NCI-H226 (cell line): ENCODE measurements at places on chromosomes 3 and 15.

DNA sequence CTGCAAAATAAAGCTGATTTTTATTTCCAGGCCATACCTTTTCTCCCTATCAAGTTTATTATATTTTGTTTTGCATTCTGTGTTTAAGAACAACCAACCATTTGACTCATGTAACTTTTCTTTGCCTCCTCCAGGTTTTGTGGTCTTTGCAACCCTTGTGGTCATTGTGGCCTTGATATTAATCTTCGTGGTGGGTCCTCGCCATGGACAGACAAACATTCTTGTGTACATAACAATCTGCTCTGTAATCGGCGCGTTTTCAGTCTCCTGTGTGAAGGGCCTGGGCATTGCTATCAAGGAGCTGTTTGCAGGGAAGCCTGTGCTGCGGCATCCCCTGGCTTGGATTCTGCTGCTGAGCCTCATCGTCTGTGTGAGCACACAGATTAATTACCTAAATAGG lies 27.6 kb downstream of the NIPA2 start:
- no peak for DNase-seq

DNA sequence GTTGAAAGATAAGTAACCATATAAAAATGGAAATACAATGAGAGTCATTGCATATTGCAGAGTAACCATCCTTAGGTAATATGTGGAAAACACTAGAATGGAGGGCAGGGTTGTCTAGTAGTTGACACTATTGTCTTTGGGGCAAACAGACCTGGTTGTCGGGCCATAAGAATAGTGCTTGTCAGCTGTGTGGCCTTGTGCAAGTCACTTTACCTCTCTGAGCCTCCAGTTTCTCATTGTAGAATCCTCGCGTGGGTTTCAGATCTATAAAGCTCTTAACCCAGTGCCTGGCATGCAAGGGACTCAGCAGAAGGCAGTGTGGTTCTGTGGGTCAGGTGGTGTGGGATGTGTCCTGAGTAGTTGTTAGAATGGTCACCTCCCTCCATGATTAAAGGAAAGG lies 32.0 kb downstream of the MRPS25 start:
- no peak for DNase-seq

DNA sequence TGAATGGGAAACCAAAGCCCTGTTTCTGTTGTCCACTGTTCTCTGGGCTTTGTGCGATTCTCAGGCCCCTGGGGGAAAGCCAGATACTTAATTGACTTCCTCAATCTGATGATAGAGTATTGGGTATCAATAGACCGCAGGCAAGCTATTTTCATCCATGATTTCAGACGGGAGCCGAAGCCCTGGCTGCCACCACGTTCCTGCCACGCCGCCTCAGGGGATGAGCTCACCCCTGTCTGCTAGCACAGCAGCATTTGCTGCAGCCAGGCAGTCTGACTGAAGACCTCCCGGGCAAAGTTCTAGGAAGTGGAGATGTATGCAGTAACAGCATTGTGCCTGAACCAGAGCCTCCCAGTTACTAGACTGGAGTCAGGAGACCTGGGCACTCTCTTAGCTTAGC lies 69.8 kb downstream of the ISG20 start:
- no peak for DNase-seq

GRCh38 chr3:198080521-198081384 lies 120.7 kb downstream of the LMLN start:
- DNase-seq, result peak; percentile 72

DNA sequence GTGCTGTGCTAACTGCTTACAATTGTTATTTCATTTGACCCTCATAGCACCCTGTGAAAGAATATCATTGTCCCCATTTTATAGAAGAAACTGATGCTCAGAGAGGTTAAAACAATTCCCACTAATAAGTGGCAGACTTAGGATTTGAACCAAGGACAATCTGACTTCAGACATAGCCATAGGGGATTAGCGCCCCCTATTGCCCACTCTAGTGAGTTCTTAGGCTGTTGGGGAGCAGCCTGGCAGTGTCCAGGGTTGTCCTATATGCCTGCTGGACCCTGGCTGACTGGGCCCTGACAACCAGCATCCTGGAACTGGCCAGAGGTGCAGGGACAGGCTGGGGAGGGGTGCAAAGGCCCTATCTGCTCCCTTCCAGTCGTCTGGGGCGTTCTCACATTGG lies 15.4 kb downstream of the DPH3 start:
- no peak for DNase-seq

DNA sequence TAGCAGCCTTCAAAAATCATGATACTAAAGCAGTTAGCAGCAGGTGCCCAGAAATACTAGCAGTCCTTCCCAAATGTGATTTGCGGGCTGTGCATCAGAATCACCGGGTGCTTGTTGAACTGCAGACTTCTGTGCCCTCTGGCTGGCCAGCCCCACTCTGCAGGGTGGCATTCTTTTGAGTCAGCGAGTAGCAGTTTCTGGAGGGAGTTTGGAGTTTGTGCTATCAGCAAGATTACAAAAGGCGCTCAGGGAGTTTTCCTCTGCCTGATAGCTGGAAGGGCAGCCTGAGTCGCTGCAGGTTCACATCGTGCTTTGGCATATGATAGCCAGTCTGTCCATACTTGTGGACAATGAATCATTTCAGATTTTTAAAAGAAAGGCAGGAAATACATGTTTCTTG lies 57.6 kb downstream of the CLDN11 start:
- peak; percentile 93 for DNase-seq

DNA sequence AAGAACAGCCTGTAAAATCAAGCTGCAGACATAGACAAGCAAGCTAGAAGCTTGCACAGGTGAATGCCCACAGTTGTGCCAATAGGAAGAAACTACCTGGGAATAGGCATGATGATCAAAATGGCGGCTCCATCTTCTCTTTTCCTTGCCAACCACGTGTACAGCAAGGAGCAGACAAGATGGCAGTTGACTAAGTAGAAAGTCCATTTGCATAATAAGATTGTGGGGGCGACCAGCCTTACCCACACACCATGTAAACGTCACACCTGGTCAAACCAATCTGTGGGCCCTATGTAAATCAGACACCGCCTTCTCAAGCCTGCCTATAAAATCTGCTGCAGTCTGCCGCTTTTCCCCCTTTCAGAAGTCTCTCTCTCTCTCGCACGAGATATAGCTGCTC lies 25.1 kb upstream of the ANKRD34C start:
- DNase-seq, result no peak

DNA sequence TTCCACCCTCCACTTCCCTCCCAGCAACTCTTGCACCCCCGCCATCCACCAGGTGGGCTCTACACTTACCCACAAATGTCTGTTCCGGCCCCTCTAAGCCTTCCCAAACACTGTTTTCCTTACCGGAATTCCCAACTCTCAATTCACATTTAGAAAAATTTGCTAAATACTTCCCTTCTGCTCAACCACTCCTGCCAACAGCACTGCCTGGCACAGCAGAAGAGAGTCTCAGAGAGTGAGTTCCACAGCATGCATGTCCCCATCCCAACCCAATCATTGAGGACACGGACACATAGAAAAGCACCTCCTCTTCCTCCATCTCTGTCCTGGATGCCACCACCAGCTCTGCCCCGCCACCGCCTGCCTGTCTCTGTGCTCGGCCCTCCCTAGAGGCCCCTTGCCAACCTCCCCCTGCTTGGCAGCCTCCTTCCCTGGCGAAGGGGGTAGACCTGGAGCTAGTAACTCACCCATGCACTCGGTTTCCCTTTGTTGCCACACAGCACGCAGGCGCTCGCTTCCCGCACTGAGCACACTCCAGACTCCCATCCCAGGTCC lies 66.2 kb upstream of the SLC6A1 start:
- DNase-seq, result no peak

DNA sequence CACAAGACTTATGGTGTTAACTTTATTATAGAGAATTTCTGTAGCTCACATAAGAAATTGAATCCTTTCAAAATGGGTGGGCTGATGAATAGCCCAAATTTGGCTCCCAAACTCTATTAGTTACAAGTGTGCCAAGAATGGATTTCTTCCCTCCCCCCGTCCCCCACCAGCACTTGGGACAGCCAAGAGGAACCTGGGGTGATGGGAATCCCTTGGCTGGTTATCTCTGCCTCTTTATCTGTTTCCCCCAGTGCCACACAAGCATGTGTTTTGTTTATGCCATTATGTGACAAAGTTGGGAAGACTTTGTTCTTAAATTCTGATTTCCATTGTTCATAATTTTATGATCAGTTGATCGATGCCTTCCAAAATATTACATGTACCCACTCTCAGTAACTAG lies 28.3 kb downstream of the CMSS1 start:
- no peak for DNase-seq

GRCh38 chr15:48774484-48774883 lies 36.4 kb downstream of the CEP152 start:
- DNase-seq, result peak; percentile 9

GRCh38 chr15:25182736-25183445 lies 228.1 kb downstream of the SNRPN start:
- DNase-seq, result no peak

DNA sequence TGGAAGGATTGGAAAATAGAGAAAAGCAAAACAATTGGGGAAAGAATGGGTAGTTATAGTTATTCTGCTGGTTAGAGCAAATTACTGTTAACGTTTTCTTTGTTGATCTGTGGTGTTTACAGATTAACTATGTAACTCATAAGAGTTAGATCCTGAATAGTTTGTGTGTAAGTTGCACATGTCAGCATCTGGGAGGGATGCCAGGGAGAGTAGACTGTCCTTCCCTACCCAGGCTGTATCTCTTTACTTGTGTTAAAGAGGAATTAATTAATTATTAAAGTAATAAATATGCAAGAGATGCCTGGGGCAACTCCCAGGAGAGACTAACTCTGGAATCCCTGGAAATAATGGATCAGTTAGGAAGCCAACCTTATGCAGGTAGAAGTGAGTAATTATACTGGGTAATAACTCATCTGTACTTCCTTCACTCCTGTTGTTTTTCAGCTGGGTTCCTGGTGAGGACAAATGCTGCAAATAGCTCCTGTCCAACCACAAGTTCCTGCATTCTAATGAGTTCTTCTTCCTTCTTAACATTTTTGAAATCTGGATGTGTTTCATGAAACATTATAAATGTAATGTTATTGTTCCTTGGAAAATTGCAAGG lies 18.9 kb downstream of the GHRL start:
- DNase-seq, result no peak

GRCh38 chr3:129974564-129974832 lies at the start of gene TRH:
TRH (plus strand) TSS chr3:129974720; CDS start chr3:129975817, 1,097 bp downstream.
- no peak for DNase-seq

DNA sequence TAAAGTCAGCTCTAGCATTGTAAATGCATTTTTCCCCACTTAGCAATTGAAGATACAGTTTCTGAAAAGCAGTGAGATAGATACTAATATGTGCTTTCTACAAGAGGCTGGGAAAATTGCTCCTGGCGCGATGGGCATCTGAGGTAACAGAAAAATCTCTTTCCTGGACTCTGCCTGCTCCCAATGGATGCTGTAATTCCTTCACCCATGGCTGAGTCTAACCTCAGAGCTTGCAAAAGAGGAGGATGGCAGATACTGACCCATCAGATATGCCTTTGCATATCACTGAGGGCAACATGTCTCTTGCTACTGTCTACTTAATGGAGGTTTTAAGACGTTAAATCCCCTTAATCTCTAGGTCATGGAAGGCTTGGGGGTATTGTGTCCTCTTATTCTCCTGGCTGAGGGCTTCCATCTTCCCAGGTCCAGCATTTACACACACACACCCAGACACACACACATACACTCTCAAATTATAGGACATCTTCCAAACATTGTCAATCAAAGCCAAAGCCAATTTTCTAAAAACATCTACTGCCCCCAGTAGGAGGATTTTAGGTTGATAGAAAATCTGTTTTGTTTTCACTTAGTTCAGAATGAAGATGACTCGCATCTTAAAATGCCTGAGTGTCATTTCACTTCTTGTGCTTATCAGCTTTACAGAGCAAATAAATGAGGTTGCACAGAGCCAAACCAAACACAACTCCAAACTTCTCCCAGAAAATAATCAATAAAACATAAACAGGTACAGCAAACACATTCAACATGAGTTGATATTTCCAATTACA lies 2.4 kb downstream of the TRPM1 start:
- peak; percentile 39 for DNase-seq

DNA sequence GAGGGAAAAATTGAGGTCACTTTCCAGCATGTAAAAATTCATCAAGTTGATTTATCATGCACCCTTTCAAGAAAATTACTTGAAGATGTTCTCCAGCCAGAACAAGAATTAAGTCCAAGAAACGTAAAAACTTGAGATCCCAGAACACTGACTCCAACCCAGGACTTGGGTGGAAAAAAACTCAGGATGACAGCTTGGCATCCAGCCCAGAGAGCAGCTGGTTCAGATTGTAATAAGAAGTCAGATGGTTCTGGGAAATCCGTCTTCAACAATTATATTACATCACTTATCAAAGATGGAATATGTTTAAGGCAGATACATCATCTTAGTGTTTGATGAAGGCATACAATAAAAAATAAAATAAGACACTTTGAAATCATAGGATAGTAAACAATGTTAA lies 23.0 kb upstream of the DNAJC13 start:
- DNase-seq, result no peak

DNA sequence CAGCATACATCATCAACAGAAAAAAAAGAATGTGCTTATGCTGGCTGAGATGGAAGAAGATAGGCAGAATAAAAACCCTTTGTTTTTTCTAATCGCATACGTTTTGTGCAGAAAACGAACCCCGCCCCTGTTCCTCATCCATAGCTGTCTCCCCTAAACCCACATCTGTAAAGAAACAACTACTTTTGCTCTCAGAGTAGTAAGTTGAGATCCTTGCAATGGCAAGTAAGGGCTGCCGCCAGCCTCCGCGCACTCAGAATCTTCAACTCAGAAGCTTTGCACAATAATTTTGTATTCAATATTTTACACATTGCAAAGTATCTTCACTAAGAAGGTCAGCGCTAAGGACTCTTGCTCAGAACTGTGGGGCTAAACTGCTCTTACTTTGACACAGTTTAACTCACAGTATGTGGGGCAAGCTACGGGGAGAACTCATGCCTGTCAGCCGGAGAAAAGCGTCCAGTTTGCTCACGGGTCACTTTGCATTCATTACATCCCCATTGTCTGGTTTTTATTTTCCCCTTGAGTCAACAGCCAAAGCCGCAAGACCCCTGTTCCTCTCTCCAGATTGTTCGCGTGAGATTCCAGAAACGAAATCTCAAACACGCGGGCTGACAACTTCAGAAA lies 1.0 kb downstream of the LYSMD4 start:
- DNase-seq, result no peak

DNA sequence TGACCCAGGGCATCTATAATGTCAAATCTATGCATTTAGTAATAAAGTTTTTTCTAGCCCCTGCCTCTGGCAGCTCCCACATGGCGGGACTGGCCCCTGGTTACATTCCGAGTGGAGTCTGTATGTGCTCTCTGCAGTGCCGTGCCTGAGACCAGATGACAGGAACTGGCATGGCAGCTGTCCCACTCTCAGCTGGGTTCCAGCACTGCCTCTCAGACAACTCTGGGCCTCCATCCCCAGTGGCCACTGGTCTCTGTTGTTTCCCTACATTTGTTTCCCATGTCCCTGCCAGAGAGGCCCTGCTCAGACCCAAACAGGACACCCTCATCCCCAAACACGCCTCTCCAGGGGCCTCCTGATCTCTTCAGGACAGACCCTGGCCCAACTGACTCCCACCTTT lies 109.3 kb downstream of the OCA2 start:
- no peak for DNase-seq

DNA sequence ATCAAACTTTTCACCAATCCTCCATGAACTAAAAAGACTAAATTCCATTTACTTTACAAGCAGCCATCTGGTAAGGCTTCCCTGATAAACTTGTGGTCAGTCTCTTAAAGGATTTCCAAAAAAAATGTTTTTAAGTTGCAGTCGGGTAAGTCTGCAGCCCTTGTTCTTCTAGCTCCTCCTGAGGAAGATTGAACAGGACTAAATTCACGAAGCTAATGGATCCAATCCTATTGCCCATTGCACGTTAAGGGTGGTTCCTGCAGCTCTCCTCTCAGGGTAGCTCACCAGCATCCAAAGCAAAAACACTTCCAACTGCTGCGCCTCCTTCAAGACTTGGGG lies 2.8 kb downstream of the HES1 start:
- DNase-seq, result no peak
